HuH-7 (cell line): ENCODE measurements at places on chromosomes 5 and 9.

DNA sequence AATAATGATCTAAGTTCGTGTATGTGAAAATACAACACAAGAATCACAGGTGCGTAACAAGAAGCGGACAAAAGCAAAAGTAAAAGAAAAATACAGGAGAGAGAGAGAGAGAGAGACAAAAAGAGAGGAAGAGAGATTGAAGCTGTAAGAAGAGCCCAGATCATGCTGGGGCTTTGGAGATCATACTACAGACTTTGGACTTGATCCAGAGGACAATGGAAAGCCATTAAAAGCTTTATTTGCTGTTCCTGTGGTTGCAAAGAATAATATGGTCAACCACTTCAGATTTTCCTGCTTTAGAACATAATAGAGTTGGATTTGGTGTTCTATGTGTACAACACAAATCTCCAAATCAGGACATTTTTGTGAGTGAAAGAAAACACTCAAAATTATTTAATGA lies 561.4 kb downstream of the CAAP1 start:
- no peak for DNase-seq

- DNase-seq, result no peak
These were observed 103.3 kb downstream of the NDFIP1 start for GRCh38 chr5:142211918-142212317.

- DNase-seq, result no peak
These were observed 54.2 kb downstream of the SLC27A6 start for GRCh38 chr5:129019401-129019908.

DNA sequence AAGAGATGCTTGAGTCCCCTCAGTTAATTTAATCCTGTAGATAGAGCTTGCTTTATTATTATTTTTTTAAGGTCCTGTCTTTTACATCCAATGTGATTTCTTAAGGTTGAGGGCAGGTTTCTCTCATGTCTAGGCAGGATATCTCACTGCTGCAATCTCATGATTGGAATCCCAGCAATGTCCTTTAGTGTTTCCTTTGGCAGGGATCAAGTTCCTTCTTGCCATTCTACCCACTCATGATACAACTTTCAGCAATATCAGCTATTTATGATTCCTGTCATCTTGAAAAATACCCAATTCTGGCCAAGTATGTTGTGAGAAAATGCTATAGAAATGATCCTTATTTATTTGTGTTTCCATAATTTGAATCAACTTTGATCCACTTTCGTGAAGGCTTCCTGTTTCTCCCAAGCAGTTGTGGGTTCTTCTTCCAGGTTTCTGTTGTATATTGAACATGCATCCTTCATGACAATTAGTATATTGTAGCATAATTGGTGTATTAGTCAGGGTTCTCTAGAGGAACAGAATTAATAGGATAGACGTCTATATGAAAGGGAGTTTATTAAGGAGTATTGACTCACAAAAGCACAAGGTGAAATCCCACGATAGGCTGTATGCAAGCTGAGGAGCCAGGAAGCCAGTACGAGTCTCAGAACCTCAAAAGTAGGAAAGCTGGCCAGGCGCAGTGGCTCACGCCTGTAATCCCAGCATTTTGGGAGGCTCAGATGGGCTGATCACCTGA lies 18.4 kb upstream of the VPS13A start:
- DNase-seq, result no peak

DNA sequence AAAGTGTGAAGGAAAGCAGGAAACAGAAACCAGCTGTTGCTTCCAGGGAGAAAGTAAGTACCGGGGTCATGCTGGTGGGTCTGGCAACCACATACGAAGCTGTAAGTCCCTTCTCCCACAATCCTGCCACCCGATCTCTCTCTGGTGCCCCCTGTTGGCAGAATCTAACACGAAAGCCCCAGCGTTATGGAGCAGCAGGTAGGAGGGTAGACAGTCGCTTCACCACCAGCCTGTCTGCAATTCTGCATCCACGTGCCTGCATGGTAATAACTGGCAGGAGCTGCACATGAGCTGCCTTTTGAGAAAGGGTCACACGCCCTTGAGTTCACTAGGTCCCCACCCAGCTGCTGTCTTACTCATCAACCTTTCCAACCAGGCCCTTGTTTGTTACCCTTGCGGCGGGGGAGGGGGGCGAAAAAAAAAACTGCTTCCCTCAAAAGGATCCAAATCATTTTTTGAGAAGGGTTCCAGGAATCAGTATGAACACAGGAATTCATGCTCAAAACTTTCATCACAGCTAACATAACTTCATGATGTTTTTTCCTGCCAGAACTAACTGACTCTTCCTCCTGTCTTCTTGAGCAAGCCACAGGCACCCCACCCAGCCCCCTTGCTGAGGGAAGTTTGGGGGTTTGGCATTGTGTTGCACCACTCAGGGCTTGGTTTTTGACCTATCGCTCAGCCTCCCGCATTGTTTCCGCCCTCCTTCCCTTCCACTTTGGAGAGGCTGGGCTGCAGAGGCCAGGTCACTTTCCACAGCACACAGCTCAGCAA lies 19.6 kb upstream of the TMEM252 start:
- peak; percentile 40 for DNase-seq

DNA sequence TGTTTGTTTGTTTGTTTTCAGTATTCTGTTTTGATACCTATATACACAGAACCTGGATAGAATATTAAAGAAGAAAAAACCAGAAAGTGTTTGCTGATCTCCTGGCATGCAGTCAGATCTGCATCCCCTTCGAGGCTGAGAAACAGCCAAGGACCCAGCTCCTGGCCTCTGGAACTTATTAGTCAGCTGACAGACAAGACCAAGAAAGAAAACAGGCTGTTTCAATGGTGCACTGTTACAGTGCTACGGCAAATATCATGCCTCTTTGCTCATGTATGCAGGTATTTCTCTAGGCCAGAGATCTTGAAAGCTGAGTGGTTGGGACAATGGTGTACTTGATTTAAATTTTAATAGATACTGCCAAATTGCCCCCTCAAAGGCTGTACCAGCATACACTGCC lies 95.0 kb downstream of the C5orf15 start:
- no peak for DNase-seq

GRCh38 chr5:165526357-165526756 lies 2020.9 kb downstream of the MAT2B start:
- no peak for DNase-seq

DNA sequence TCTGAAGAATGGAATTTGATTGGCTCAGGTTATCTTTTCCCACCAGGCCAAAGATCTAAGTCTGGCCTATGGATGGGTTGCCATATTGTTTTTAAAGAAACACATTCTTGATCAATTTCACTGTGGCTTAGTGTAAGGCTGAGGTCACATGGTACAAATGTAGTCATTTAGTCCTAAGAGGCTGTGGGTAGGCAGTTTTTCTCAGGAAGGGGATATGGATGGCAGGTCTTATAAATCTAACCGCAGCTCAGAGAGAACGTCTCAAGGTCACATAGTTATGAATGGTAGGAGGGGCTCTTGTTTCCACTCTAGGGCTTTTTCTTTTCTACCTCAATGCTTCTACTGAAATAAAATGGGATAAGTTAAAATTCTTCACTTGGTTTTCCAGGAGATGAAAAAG lies 128.6 kb upstream of the ACTBL2 start:
- no peak for DNase-seq
